ENCODE measurements at places on chromosomes 3 and 15.

GRCh38 chr3:21754839-21755238 is 3.8 kb upstream of the ZNF385D start:
- DNase-seq = no peak

DNA sequence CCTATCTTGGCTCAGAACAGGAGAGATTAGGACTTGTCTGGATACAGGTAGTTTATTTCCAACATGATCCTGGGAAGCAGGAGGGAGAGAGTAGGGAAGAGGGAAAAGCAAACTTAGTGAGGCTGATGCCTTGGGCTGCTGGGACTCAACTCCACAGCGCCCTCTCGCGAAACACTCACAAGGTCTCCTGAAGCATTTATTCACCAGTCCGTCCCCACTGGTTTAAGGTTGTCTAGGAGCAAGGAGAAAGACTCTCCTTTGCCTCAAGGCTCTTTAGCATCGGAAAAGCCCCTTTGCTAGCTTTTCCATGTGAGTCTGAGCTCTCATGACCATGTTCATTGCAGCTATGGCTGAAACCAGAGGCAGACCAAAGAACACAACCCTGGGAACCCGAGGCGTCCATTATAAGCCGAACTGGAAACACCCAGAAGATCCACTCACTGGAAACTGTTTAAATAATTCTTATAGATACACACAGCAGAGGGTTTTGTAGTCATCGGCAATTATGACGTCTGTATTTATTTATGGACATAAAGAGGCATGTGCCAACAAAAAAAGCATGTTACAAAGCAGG is 244.5 kb downstream of the CD47 start:
- DNase-seq = peak; percentile 7

- DNase-seq = no peak
Measured at GRCh38 chr3:45803252-45803935, 7.1 kb upstream of the SLC6A20 start.

- DNase-seq = no peak
Measured at GRCh38 chr3:51353691-51354090, 31.4 kb upstream of the MANF start.

GRCh38 chr3:133192363-133192945 is 154.3 kb downstream of the TMEM108 start:
- no peak for DNase-seq

GRCh38 chr15:48710952-48711495 is 65.5 kb upstream of the FBN1 start:
- no peak for DNase-seq
